ENCODE measurements at places on chromosomes 12 and 14.

GRCh38 chr12:52493172-52493571 lies at the start of gene KRT6A:
TSS of gene KRT6A (minus strand) at chr12:52493257. CDS start at chr12:52493188, 69 bp downstream.
- DNase-seq = no peak

- no peak for DNase-seq
Measured at GRCh38 chr12:122099280-122099749, 20.8 kb downstream of the MLXIP start.

DNA sequence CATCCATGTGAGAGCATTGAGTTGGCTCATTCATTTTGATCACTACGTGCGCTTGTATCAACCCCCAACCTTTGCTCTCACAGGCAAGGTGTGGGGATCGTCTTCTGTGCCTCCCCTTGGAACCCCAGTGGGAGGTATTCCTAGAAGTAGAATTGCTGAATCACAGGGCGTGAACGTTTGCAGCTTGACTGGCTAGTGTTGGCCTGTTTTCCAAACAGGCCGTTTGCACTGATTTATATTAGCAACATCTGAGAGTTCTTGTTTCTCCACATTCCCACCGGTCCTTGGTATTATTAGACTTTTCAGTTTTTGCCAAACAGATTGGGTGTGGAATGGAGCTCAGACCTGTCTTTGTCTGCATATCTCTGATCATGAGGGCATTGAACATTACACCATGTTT lies 288.6 kb upstream of the PWP1 start:
- DNase-seq = no peak

- DNase-seq = no peak
Measured at GRCh38 chr12:131915000-131915689, 13.9 kb upstream of the PUS1 start.

DNA sequence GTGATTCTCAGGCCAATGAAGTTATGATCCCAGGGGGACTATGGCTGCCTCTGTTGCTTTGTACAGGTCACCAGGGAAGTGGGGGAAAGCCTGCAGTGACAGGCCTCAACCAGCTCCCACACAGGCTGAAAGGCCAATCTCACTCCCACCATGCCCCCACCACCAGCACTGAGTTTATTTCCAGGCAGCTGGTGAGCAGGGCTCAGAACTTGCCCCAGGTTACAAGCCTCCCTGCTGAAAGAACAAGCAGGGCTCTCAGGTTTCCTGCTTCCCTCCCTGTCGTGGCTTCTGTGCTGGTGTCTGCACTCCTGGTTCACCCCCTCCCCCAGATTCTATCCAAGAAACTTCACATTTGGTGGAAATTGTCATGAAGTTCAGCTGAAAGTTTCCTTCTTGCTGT lies 260.3 kb downstream of the CCDC59 start:
- no peak for DNase-seq

DNA sequence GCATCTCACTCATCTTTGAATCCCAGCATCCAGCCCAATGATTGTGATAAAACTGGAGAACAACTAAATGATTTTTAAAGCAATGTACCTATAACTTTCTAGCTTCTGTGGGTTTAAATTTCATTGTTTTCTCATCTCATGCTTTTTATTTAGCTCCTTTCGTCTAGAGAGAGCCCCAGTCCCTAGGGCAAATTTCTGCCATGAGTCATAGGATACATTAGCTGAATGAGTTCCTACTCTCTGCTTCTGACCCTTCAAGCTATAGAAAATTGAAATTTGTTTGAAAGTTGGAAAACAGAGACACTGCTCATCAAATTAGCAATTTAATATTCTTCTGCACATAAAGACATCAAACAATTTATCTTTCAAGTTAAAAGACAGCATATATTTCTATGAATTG lies 113.9 kb downstream of the KIF21A start:
- DNase-seq = no peak

Measured in breast epithelium (tissue), 4 donors.